ENCODE measurements at places on chromosomes 5 and 9.

DNA sequence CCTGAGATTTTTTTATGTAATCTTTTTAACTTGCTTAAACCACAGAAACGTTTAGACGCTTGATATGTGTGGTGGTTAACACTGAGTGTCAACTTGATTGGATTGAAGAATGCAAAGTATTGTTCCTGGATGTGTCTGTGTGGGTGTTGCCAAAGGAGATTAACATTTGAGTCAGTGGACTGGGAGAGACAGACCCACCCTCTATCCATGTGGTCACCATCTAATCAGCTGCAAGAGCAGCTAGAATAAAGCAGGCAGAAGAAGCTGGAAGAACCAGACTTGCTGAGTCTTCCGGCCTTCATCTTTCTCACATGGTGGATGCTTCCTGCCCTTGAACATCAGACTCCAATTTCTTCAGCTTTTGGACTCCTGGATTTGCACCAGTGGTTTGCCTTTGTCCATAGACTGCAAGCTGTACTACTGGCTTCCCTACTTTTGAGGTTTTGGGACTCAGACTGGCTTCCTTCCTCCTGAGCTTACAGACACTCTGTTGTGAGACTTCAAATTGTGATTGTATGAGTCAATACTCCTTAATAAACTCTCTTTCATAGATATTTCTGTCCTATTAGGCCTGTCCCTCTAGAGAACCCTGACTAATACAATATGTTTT, 816.0 kb upstream of the CDH9 start:
- peak; percentile 47 for DNase-seq

DNA sequence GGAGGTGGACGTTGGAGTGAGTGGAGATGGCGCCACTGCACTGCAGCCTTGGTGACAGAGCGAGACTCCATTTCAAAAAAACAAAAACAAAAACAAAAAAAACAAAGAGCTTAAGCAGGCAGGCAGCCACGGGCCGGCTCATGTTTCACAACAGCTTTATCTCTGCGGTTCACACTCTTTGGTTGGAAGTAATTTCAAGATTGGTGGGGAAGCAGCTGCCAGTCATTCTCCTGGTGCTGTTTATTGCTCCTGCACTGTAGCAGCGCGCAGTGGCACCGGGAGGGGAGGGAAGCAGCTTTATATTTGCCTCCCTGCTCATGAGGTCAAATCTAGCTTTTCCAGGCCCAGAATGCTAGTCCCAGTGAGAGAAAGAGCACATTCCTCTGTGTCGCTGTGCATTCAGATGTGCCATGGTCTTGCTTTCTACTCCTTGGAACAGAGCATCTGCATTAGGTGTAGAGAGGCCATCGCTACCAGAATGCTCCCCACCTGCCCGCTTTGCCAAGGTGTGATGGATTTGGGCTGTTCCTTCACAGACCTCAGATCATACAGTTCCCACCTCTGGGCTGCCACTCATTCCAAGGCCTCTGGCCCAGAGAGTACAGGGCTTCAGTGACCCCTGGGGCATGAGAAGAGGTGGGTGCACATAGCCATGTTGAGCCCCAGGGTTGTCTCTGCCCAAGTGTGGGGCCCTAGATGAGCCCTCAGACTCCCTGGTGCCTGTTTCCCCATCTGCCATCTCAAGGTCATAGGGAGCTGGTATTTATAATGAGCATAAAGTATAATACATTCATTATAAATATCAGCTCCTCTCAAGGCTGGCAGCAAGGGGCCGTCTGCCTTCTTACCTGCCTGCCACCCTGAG, 270.4 kb downstream of the MED10 start:
- no peak for DNase-seq

- no peak for DNase-seq
These were observed 173.8 kb downstream of the MAST4 start for GRCh38 chr5:66769839-66770617.

- peak; percentile 64 for DNase-seq
These were observed 263.9 kb downstream of the CHSY3 start for GRCh38 chr5:130168211-130168610.
